Endothelial cell of coronary artery (primary cell): ENCODE measurements at places on chromosomes 11 and 22. TPM values are rescaled to one million over a fixed set of nuclear protein-coding genes. Genes with fewer than 3 reads are reported as not detected.

PHRF1 gene
- 25.6 and 33.3 TPM in 2 replicates for total RNA-seq

ZNF215 gene
- total RNA-seq: 5.2 and 5.4 TPM in 2 replicates

PRR33 gene
- total RNA-seq: not detected in 2 replicates

YWHAH gene
- 113 and 121 TPM in 2 replicates for total RNA-seq

MADD gene
- 13.0 and 19.7 TPM in 2 replicates for total RNA-seq

PRODH gene
- total RNA-seq: under 0.01 and 0.09 TPM in 2 replicates

XPNPEP3 gene
- total RNA-seq: 3.9 and 8.0 TPM in 2 replicates

APLNR gene
- total RNA-seq: under 0.01 TPM in 2 replicates

GAS2L1 gene
- 14.7 and 23.1 TPM in 2 replicates for total RNA-seq

GTF2H1 gene
- 47.4 and 48.7 TPM in 2 replicates for total RNA-seq

FHIP1B gene
- total RNA-seq: 7.4 and 9.0 TPM in 2 replicates

MEI1 gene
- total RNA-seq: 0.56 and 0.81 TPM in 2 replicates

DKK3 gene
- 179 and 288 TPM in 2 replicates for total RNA-seq

KDM4E gene
- not detected in 2 replicates for total RNA-seq

SMC1B gene
- under 0.01 TPM in 1 of 2 replicates, not detected in the other for total RNA-seq

C11orf91 gene
- 0.38 and 0.54 TPM in 2 replicates for total RNA-seq

OR52I1 gene
- not detected in 2 replicates for total RNA-seq

CDKN1C gene
- 3.1 and 4.7 TPM in 2 replicates for total RNA-seq

DRD2 gene
- total RNA-seq: not detected in 2 replicates

NPTXR gene
- total RNA-seq: 0.18 and 0.47 TPM in 2 replicates

HSPB2 gene
- 0.28 TPM in 1 of 2 replicates, not detected in the other for total RNA-seq

KCTD14 gene
- total RNA-seq: 0.36 and 0.66 TPM in 2 replicates

MLC1 gene
- 0.09 TPM in 1 of 2 replicates, not detected in the other for total RNA-seq

OR52E8 gene
- total RNA-seq: not detected in 2 replicates

TSPAN32 gene
- total RNA-seq: not detected in 2 replicates

ALDH3B1 gene
- 0.09 and 9.6 TPM in 2 replicates for total RNA-seq

OR2AG2 gene
- total RNA-seq: 0.09 and 0.18 TPM in 2 replicates

A4GALT gene
- 8.5 and 24.5 TPM in 2 replicates for total RNA-seq

KIAA1671 gene
- total RNA-seq: 29.4 and 32.7 TPM in 2 replicates

BSCL2 gene
- 20.1 and 25.6 TPM in 2 replicates for total RNA-seq

BCO2 gene
- total RNA-seq: 0.72 and 1.5 TPM in 2 replicates

CYB5R2 gene
- 0.90 and 1.0 TPM in 2 replicates for total RNA-seq

CASP1 gene
- 10.0 and 43.6 TPM in 2 replicates for total RNA-seq

ACTN3 gene
- 0.09 TPM in 1 of 2 replicates, not detected in the other for total RNA-seq

ACRV1 gene
- total RNA-seq: under 0.01 TPM in 1 of 2 replicates, not detected in the other

YPEL4 gene
- 0.18 and 0.28 TPM in 2 replicates for total RNA-seq

DEUP1 gene
- total RNA-seq: not detected in 2 replicates

PYGM gene
- 0.36 and 0.38 TPM in 2 replicates for total RNA-seq
